Breast epithelium (tissue), 4 donors: ENCODE measurements at places on chromosomes 2 and 18. TPM values are rescaled to one million over a fixed set of nuclear protein-coding genes. Genes with fewer than 3 reads are reported as not detected.

DNA sequence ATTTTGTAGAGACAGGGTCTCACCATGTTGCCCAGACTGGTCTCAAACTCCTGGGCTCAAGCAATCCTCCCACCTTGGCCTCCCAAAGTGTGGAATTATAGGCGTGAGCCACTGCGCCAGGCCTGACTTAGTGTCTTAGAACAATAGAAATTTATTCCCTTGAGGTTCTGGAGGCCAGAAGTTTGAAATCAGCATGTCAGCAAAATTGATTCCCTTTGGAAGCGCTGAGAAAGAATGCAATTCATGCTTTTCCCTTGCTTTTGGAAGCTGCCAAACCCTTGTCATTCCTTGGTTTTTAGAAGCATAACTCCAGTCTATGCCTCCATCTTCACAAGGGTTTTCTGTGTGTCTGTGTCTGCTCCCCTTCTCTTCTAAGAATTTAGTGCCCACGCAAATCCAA is 20.7 kb downstream of the ST8SIA3 start:
- DNase-seq = no peak
- no peak overlapping the region for H3K4me3 ChIP-seq
- peaks cover 7% of the 10 kb centered on the region for H3K27me3 ChIP-seq
- no peaks in the 10 kb centered on the region for H3K4me1 ChIP-seq
- no peaks in the 10 kb centered on the region for H3K36me3 ChIP-seq
- no peak overlapping the region for H3K27ac ChIP-seq

DNA sequence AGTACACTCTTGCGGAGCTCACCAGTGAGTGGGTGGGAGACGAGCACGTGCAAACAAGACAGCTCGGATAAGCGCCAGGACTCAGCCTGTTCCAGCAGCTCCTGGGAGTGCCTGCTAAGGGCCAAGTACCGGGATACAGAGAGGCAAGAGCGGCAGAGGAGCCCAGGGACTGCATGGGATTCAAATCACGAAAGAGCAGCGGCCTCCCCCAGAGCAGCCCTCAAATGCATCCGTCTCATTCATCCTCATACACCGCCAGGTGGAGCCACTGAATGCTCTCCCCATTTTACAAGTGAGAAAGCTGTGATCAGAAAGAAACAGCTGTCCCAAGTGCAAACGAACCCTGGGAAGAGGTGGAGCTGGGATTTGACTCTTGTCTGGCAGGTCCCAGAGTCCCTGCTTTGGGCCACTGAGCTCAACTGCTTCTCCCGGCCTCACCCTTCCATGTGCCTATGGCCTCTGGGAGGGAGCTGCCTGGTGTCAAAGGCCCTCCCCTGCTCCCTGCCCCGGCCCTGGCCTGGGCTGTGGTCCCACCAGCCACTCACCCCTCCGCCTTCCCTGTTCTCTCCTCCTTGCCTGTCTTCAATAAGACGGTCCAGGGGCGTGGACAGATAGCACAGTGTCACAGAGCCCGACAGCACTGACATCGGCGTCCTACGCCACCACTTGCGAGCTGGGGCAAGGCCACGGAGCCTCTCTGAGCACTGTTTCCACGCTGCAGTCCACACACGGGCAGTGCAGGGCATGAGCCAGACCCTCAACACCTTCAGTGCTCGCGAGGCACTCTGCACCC is 72.8 kb upstream of the TAF1B start:
- peaks cover 7% of the 10 kb centered on the region for H3K4me1 ChIP-seq
- no peaks in the 10 kb centered on the region for H3K36me3 ChIP-seq
- H3K27ac ChIP-seq = peak overlapping the region; percentile 3
- peak; percentile 71 for DNase-seq
- H3K27me3 ChIP-seq = no peaks in the 10 kb centered on the region

- H3K27me3 ChIP-seq = no peaks in the 10 kb centered on the region
- no peak for DNase-seq
- H3K27ac ChIP-seq = peak overlapping the region; percentile 50
- H3K36me3 ChIP-seq = no peaks in the 10 kb centered on the region
- H3K4me1 ChIP-seq = peaks cover 5% of the 10 kb centered on the region
These were observed 99.7 kb upstream of the SERTAD2 start for GRCh38 chr2:64753399-64753798.

- peak overlapping the region; percentile 54 for H3K27ac ChIP-seq
- H3K36me3 ChIP-seq = no peaks in the 10 kb centered on the region
- H3K4me1 ChIP-seq = no peaks in the 10 kb centered on the region
- no peak for DNase-seq
- H3K27me3 ChIP-seq = no peaks in the 10 kb centered on the region
- no peak overlapping the region for H3K4me3 ChIP-seq
These were observed 14.0 kb upstream of the ANKRD62 start for GRCh38 chr18:12079491-12080237.

DNA sequence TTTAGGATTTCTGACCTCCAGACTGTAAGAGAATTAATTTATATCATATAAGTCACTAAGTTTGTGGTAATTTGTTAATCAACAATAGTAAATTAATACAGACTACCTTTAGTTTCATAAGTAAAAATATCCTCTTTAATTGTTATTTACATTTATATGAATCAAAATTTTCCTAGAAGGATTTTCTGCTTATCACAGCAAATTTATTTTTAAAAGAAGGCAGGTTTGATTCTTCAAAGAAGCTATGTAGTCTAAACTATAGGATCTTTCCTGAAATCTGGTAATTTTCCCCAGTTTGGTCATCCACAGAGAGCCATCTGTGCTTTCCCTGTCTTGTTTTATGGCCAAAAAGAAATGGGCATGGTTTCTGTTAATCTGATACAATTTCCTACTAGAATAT is 13.1 kb upstream of the VRK2 start:
- H3K4me3 ChIP-seq = no peak overlapping the region
- no peaks in the 10 kb centered on the region for H3K4me1 ChIP-seq
- H3K27me3 ChIP-seq = no peaks in the 10 kb centered on the region
- no peak for DNase-seq

Gene ABCB11
- total RNA-seq = 0.66 TPM
